ENCODE measurements at places on chromosomes 16 and 17. TPM values are rescaled to one million over a fixed set of nuclear protein-coding genes. Genes with fewer than 3 reads are reported as not detected.

The PTRH2 gene
- total RNA-seq = 29.2 TPM

The MARVELD3 gene
- 10.0 TPM for total RNA-seq

The PDILT gene
- total RNA-seq = not detected

The PLCD3 gene
- total RNA-seq = 65.7 TPM

The RPA1 gene
- total RNA-seq = 21.0 TPM

The CCL3 gene
- total RNA-seq = not detected

The NHLRC4 gene
- 0.49 TPM for total RNA-seq

The KRT23 gene
- 426 TPM for total RNA-seq

The LDHD gene
- 21.9 TPM for total RNA-seq

The SLC5A10 gene
- 1.0 TPM for total RNA-seq

The SCARF1 gene
- total RNA-seq = 8.3 TPM

- DNase-seq = no peak
These were observed 13.9 kb downstream of the SMURF2 start for GRCh38 chr17:64648234-64648633.

DNA sequence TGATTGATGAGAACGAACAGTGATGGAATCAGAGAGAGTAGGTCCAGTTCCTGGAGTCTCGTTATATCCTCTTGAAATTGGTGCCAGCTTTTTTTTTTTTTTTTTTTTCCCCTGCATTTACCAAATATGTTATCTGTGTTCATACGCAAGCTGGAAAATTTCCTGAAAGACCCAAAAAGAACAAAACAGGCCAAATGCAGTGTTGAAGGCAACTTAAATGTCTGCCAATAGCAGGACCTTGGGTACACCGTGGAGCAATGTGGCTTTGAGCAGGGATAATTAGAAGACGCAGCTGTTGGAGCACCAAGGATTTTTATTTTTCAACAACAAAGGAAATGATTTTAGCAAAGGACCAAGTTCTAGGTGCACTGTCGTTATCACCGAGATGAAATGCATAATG lies 105.0 kb downstream of the ABCC6 start:
- no peak for DNase-seq

DNA sequence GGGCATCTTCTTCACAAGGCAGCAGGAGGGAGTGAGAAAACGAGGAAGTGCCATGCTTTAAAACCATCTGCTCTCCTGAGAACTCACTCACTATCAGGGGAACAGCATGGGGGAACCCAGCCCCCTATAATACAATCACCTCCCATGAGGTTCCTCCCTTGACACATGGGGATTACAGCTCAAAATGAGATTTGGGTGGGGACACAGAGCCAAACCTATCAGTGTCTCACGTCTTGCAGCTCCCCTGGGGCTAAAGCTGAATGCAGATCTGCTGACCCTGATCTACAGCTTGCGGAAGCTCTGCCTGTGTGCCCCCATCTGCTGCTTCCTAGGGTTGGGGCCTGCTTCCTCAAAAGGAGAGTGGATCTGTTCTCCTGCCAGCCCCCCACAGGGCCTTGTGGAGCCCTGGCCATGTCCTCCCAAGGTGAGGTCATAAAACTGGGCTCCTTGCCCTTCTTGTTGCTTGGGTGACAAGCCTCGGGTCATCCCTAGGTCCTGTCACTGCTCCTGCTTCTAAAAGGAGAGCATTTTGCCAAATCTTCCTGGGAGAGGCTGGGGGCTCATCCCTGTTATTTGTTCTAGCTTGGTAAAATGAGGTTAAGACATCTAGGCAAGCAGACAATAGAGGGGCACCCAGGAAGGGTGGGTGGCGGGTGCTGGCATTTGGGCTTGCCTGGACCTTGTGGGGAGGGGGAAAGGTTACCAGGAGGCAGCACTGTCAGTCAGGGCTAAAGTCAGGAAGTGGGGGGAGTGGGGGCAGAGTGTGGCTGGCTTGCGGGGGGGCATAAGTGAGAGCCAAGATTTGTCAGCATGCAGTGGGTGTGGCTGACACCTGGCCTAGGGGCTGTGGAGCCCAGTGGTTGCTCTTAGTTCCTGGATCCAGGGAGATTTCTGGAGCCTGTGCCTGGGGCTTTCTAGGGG lies 16.0 kb downstream of the KRT33A start:
- peak; percentile 65 for DNase-seq

DNA sequence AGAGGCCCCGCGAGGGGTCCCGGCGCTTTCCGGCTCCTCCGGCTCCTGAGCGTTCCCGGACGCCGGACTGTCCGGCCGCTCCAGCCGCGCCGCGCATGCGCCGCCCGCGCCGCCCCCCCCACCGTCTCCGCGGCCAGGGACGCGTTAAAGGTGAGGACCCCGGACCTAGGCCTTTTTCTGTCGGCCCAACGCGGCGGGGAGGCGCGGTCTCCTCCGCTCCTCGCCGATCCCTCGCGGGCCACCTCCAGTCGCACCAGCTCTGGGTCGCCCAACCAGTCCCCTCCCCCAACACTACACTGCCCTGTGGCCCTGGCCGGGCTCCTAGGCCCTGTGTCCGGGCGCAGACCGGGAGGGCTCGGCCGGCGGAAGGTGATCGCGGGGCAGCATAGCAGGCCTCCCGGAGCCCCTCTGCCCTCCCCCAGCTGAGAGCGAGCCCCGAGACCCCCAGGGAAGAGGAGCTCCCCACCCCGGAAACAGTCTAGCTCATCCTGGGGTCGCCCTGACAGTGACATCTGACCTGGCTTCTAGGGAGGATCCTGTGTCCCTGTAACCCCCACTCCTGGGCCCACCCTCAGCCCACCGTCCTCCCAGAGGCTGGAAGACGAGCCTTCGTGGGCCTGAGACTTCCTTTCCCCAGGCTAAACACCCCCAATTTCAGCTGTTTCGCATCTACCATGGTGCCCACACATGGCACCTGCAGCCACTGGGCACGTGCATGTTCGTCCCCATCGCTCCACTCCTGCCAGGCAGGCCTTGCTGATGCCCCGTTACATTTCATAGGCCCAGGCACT lies 14.7 kb upstream of the BCAR1 start:
- DNase-seq = no peak

DNA sequence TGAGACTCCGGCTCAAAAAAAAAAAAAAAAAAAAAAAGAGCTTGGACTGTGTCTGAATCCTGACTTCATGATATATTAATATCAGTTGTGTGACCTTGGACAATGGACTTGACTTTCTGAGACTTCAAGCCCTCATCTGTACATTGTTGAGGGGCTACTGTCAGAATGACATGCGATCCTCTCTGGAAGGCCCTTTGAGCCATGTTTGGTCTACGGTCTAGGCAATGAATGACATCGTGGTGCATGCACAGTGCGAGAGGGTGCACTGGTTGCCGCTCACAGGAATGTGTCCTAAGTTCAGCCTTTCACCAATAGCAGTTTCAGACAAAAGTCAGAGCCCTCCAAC lies 43.0 kb upstream of the ZNF629 start:
- DNase-seq = no peak

- DNase-seq = no peak
These were observed 267.5 kb downstream of the IRF8 start for GRCh38 chr16:86166414-86166813.

- DNase-seq = no peak
These were observed 334.3 kb downstream of the C16orf95 start for GRCh38 chr16:86982912-86983311.

GRCh38 chr17:37106049-37106448 lies 157.3 kb downstream of the AATF start:
- no peak for DNase-seq

DNA sequence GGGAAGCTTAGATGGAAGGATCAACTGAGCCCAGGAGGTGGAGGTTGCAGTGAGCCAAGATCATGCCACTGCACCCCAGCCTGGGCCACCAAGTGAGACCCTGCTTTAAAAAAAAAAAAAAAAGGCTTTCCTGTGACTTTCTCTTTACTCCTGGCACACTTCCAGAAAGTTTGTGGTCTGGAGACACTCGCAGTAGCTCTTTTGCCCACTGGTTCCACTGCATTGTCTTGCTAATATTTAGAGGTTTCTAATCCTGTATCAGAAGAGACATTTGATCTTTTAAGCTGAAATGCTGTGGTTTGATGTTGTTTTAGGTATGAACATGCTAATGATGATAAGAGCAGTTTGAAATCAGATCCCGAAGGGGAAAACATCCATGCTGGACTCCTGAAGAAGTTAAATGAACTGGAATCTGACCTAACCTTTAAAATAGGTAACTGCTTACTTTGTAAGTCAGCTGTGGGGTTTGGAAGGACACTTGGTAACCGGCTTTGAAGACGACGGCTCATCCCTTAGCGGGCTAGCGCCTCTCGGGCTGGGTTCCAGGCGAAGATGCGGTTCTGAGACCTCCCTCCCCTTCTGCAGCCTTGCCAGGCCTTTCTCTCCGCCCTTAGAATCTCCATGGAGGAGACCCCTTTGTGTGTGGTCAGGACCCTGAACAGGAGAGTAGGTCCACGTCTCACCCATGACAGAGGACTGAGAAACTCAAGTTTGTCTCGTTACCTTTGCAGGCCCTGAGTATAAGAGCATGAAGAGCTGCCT lies 23.1 kb downstream of the NTAN1 start:
- no peak for DNase-seq

DNA sequence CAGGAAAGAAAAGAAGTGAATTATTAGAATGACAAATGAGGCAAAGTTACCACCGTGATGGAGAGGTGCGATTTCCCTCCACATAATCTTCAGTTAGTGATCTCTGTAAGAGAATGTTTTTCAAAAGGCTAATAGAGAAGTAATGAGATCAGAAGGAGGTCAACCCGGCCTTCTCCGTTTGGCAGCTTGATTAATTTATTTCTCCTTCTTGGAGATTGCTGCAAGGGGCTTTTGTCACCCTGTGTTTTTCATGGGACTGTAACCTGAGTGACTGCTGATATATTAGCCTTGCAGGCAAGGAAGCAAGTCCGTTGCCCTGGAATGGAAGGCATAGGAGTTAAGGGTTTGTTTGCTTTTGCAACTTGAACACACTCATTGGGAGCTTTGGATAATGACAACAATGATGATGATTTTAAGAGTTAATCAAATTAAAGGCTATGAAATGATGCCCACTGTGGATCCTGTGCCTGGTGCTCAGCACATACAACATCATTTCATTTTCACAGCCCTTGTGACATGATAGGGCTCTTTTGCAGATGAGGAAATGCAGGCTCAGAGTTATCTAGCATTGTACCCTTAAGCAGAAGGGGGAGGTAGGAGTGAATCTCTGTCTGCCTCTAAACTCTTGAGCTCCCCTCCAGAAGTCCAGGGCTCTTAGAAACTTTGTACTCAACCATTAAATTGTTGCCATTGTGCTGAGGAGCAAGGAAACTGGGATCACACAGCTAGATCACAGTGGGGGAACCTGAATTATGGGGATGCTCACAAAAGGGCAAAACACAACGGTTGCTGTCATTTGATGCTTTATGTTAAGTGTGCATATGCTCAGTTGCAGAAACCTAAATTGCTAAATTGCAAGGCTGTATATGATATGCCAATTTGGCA lies 226.3 kb downstream of the WWOX start:
- no peak for DNase-seq

DNA sequence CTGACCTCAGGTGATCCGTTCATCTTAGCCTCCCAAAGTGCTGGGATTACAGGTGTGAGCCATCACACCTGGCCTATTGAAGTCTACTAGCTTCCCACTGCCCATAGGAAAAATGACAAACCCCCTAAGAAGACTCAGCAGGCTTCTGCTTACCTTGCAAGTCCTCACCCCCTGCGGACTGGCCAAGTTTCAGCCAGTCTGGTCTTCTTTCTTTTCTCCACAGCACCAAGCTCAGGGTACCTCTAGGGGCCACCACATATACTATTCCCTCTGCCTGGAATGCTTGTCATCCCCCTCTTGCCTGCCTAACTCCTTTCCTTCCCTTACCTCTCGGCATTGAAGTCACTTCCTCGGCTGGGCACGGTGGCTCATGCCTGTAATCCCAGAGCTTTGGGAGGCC lies 31.2 kb downstream of the ABCC3 start:
- no peak for DNase-seq

- no peak for DNase-seq
These were observed 131.4 kb downstream of the WWOX start for GRCh38 chr16:78230832-78231231.

DNA sequence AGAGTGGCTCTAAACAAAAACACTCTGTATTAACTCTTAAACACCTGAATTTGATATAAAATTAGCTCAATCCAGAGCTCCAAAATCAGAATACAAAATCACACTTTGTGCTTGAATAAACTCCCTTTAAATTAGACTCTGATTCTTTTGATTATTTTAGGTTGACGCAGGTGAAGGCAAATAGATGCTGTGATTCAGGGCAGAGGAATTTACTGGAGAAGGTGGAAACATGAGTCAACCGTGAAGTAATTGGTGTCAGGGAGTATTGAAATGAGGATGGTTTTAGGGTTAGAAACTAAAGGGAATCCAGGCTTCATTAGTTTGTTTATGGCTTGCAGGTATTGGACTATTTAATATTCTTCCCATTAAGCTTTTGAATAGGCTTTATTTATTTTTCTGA lies 37.1 kb upstream of the TEKT1 start:
- no peak for DNase-seq

DNA sequence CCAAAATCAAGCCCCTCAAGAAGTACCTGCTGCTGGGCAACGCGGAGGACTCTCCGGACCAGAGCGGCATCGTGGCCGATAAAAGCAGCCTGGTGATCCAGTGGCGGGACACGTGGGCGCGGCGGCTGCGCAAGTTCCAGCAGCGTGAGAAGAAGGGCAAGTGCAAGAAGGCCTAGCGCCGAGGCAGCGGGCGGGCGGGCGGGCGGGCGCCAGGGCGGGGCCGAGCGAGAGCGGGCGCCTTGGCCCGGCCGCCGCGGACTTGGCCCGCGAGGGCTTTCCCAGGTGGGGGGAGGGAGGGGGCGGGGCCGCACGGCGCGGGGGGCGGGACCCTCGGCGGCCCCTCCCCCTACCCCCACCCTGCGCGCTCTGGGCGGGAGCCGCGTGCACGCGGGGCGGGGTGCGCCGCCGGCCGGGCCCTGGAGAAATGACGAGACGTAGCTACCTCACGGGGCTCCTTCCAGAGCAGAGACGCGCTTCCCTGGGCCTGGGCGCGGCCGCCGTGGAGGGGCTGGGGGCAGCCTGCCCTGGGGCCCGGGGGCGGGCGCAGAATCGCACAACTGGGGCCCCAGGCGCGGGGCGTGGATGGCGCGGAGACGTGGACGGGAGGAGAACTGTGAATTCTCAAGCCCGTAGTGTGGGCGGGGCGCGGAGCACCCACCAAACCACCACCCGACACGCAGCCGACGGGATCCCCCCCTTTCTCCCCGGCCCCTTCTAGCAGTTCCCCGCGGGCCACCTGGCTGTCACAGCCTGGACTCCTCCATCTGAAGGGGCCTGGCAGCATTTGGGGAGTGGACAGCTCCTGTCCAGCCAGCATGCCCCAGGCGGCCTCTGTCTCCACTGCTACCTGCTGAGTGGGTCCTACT lies 218.7 kb downstream of the NTN1 start:
- peak; percentile 96 for DNase-seq

DNA sequence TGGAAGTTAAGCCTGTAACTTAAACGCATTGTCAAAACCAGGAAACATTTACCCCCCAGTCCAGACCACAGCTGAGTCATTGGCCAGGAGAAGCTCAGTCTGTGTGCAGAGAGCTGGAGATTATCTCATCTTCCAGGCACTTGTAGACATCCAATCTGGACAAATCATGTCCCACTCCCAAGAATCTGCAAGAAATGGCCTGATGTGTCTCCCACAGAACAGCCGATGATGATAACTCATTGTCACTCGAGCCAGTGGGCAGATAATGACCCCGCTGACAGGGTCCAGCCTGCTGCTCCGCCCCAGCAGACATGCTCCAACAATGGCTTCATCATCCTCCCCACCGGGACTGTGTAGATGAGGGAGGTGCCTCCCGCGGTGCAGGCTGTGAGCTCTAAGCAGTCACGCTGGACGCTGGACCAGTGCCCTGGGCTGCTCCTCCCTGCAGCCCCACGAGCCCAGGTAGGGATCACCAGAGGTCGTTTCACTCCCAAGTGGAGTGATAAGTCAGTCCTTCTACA lies 322.5 kb downstream of the C16orf95 start:
- DNase-seq = no peak

Measured in lower leg skin (tissue), 4 donors.